Type B pancreatic cell (in vitro differentiated cells): ENCODE measurements at places on chromosomes 5 and 9. TPM values are rescaled to one million over a fixed set of nuclear protein-coding genes. Genes with fewer than 3 reads are reported as not detected.

BSPRY gene
- 9.0 and 22.6 TPM in 2 replicates for total RNA-seq

GRCh38 chr5:118195211-118195610 is 793.1 kb downstream of the DTWD2 start:
- H3K27ac ChIP-seq, result no peak overlapping the region
- H3K4me3 ChIP-seq, result no peak overlapping the region
- peaks cover 5% of the 10 kb centered on the region for H3K4me1 ChIP-seq
- no peaks in the 10 kb centered on the region for H3K36me3 ChIP-seq

TNFSF8 gene
- total RNA-seq, result 0.19 and 0.43 TPM in 2 replicates

DNA sequence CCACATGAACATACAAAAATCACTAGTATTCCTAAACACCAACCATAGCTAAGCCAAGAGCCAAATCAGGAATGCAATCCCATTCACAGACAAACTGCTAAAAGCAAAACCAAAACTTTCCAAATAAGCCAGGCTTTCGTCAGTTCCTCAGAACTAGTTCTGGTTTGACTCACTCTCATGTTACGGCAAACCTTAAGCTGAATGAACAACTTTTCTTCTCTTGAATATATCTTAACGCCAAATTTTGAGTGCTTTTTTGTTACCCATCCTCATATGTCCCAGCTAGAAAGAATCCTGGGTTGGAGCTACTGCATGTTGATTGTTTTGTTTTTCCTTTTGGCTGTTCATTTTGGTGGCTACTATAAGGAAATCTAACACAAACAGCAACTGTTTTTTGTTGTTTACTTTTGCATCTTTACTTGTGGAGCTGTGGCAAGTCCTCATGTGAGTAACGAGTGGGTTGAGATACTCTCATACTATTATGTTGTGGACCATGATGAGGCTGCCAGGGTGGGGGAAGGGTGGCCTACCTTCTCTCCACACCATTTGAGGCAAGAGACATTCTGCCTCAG is at the start of gene PDCD1LG2:
PDCD1LG2 (plus strand) TSS at position 172 of the 572 bp plus-strand sequence. CDS start 12,016 bp downstream, outside the sequence.
- no peaks in the 10 kb centered on the region for H3K36me3 ChIP-seq
- H3K27ac ChIP-seq, result no peak within 1 kb of the TSS
- H3K4me1 ChIP-seq, result no peaks in the 10 kb centered on the region
- H3K4me3 ChIP-seq, result no peak within 1 kb of the TSS
- no peaks in the 10 kb centered on the region for H3K27me3 ChIP-seq

FGD3 gene
- total RNA-seq, result 5.5 and 8.4 TPM in 2 replicates
